ENCODE measurements at places on chromosomes 13 and 19.

GRCh38 chr13:72062566-72062965 lies 195.6 kb upstream of the DACH1 start:
- DNase-seq = no peak

DNA sequence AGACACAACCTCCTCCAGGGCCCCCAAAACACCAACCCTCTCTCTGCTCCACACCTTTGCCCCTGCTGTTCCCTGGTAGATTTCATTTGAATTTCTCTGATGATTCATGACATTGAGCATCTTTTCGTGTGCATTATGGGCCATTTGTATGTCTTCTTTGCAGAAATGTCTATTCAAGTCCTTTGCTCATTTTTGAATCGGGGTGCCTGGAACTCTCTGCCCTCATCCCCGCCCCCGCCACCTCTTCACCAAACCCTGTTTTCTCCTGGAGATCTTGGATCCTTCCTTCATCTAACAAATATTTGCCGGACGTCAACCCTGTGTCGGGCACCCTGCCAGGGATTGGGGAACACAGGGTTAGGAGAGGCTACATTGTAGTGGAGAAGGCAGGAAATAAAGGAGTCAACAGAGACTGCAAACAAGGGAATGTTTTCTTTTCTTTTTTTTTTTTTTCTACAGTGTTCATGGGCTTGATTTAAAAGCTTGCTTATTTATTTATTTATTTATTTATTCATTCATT lies 25.5 kb upstream of the SLC1A5 start:
- DNase-seq = no peak

GRCh38 chr19:49411681-49412326 lies 11.4 kb downstream of the PTH2 start:
- no peak for DNase-seq

DNA sequence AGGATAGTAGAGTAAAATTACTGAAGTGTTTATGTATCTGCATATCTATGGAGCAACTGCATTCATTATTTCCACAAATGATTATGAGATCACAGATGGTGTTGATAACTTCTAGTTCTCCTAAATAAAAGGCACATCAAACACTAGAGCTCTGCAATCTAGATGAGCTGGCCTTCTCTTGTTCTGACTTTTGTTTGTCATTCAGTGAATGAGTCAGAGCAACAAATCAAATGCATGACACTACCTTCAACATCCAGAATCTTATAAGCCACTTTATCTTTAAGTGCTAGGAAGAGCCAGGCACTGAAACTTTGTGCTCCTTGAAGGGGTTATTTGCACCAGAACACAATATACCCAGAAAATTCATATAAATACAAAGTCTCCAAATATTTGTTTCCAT lies 456.0 kb downstream of the PCDH17 start:
- DNase-seq = no peak

- peak; percentile 38 for DNase-seq
Measured at GRCh38 chr19:29811125-29812079, at the start of gene CCNE1. TSS of gene CCNE1 (plus strand) at chr19:29811991. CDS start at chr19:29812556, 565 bp downstream.

GRCh38 chr13:109790942-109791605 lies 4.7 kb upstream of the IRS2 start:
- DNase-seq = peak; percentile 27

- no peak for DNase-seq
Measured at GRCh38 chr13:73877399-73877798, 256.8 kb downstream of the KLF12 start.

DNA sequence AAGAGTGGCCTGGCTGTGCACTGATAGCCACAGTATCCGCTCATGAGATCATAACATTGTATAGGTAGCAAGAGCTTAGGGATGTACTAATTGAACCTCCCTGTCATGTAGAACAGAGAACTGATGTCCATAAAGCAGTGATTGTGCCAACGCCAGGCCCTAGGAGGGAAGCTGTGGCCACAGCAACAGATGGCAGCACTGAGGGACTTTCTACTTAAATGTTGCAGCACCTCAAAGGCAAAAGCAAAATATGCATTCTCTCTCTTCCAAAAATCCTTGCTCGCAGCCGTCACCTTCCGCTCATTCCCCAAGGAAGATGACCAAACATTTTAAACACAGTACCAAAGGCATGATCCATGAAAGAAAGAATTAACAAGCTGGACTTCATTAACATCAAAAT lies 32.3 kb downstream of the COL4A1 start:
- no peak for DNase-seq

DNA sequence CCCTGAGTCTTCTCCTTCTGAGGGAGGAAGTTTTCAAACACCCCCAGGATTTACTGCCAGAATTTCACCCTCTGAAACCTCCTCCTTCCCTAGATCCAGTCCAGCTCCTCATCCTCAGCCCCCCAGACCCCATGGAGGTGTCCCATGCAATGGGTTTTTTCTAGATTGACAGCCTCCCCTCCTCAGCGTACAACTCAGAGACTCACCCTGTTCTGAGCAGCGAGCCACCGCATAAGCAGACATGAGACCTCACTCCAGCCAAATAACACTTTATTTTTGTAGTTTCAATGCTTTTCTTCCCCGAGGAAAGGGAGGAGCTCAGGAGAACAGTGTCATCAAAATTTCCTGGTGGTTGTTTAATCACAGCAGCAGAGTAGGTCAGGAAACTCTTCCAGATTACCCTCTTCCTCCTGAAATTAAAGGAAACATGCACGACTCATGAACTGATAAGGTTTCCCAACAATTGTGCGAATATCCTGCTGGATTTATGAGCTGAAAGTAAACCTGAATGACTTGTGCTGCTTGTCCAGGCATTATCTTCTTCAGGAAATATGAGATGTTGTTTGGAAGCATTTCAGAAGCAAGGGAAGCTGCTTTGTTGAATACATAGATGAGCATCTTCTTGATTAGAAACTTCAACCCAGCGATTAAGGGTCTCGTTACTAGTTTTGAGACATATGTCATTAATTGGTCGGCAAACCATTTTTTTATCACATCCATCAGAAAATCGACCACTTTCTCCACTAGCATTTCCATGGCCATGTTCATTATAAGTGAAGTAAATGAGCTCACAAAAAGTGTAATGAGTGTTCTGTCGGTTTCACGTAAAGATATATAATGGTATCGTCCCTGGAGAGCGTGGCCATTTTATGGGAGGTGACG lies 36.2 kb downstream of the ERICH4 start:
- DNase-seq = no peak

DNA sequence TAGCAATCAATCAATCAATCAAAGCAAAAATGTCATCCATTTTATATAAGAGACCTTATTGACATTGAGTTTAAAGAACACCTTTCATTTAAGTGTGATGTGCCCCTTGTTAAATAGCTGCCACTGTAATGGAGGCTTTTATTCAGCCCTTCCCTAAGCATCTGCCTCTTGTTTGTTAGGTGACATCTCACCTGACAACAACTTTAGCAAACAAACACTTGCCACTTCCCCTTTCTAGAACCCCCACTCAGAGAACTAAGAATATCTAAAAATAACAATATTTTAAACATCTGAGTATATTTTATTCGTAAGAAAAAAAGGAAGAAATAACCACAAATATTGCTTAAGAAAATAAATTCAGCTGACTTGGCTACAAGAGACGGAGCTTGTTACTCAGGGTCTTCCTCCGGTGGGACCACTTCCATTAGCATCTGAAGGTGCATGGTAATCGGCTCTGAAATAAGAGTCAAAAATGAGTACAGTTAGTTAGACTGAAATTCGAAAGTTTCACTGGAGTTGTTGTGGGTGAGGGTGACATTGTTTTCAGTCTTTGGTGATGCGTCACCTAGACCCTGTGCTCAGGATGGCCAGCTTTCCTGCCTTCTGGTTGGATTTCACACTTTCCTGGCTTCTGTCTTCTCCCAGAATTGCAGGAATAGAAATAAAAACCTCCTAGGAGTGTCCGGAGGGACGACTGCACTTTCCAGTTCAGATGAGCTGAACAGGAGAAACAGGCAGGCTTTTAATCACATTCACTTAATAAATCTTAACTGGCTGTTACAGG lies 39.1 kb downstream of the SLC7A9 start:
- DNase-seq = no peak

GRCh38 chr13:63909726-63910375 lies 2494.2 kb upstream of the PCDH20 start:
- no peak for DNase-seq

GRCh38 chr19:23222998-23223652 lies 27.1 kb downstream of the ZNF724 start:
- no peak for DNase-seq

- DNase-seq = no peak
Measured at GRCh38 chr13:20473888-20474287, 51.8 kb downstream of the CRYL1 start.

GRCh38 chr13:35496006-35496405 lies 19.5 kb upstream of the MAB21L1 start:
- DNase-seq = no peak

DNA sequence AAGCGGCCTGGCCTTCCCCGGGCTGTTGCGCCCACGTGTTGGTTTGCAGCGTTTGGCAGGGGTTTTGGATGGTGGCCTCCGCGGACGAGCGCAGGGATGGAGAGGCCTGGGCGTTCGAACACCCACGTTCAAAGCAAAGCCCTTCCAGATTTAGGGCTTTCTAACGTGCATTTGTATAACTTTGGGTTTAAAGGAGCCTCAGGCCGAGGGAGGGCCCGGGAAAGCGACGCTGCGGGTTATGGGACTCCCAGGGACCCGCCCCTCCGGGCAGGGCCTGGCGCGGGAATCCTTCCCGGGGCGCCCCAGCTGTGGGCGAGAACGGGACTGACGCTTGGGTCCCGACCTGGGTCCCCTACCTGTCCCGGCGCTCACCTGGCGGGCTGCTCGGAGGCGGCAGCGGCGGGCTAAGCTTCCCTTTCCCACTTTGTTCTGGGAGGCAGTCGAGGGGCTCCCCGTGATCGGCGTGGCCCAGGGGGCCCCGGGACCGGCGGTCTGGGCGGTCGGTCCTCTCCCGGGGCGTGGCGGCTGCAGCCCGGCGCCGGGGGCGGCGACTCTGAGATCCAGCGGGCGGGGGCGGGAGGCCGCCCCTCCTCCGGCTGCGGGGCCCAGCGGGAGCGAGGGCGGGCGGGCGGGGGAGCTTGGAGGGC lies at the start of gene FBXO17:
FBXO17 (minus strand) TSS at position 529 of the 647 bp plus-strand sequence. CDS start 25,423 bp downstream, outside the sequence.
- DNase-seq = peak; percentile 30

- peak; percentile 76 for DNase-seq
Measured at GRCh38 chr19:18543814-18544475, 572 bp upstream of the FKBP8 start.

GRCh38 chr19:23315286-23315685 lies 65.1 kb upstream of the ZNF724 start:
- no peak for DNase-seq

DNA sequence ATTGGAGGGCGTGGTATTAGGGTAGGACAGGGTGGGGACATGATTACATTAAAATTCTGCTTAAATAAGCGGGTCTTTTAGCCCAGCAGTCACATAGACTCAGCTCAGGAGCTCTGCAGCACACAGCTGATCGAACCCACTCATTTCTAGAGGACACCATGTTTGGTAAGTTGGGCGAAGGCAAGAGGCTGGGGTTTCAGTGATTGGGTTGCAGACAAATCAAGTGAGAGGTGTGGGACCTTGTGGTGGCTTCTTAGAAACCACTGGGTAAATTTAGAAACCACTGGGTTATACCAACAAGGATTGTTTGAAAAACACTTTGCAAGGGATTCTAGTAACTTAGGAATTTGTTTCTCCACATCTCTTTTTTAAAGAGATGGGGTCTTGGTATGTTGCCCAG lies at the start of gene LEUTX:
LEUTX (plus strand) TSS at position 92 of the 400 bp plus-strand sequence; CDS start at position 159, 67 bp downstream.
- DNase-seq = no peak

DNA sequence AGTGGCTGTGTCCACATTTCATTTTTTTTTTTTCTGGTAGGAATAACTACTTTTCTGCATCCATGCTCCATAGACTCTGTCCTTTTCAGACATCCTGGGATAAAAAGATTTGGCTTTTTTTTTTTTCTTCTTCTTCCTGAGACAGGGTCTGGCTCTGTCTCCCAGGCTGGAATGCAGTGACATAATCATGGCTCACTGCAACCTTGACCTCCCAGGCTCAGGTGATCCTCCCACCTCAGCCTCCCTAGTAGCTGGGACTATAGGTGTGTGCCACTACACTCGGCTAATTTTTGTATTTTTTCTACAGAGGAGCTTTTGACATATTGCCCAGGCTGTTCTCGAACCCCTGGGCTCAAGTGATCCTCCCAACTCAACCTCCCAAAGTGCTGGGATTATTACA lies 4.1 kb upstream of the ICAM3 start:
- DNase-seq = no peak

DNA sequence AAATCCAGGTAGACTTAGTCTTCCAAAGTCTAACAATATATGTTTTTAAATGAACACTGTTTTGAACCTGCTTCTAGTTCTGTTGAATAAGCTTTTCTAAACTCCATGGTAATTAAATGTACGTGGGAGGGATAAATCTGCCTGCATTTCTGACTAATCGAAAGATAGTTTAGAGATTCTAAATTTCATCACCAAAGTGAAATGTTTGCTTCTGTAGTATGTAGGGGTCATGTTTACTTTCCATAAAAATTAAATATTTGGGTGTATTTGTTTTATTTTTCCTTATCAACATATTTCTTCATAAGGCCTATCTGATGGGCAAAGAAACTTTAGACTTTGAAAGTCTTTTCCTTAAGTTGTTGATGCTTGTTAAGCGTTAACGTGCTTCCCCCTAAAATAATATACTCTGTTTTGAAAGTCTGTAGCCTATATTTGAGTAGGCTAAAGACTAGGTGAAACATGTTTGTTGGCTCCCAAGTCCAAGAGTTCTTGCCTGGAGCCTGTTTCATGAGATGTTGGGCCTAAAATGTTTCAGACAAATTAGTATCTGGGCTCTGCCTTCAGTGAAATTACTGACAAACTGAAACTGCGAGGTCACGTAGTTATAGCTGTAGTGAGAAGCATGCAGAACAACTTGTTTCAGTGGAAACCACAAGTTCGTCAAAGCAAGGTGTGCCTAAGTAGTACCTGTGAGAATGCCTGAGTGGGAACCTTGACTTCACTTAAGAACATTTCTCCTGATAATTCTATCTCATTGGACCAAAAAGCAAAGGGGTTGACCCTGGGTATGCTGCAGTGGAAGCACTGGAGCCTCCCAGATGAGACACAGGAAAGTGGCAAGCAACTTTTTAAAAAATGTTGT lies 126.2 kb downstream of the LMO7 start:
- no peak for DNase-seq

- no peak for DNase-seq
Measured at GRCh38 chr13:34349091-34349722, 531.3 kb downstream of the RFC3 start.

GRCh38 chr13:72435251-72435650 lies 292.2 kb downstream of the MZT1 start:
- no peak for DNase-seq
